Stimulated activated CD4-positive, alpha-beta T cell treated with anti-CD3 and anti-CD28 coated beads, TNF-alpha, amount 100 ng/mL, for 24 hours (primary cell): ENCODE measurements at places on chromosomes 16 and 17.

DNA sequence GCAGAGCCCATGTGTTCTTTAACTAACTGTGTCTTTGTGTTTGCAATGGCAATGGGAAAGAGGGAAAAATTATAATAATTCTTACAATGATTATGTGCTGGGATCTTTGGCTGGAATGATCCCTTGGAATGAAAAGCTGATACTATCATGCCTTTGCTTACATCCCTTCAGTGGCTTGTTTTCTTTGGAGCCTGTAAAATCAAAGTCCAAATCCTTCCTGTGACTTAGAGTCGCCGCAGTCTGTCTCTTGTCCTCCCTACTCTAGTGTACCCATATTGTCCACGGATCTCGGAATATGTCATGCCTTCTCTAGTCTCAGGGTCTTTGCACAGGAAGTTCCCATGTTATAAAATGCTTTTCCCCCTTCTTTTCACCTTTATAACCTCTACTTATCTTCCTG, 111.7 kb upstream of the MAF start:
- no peak for DNase-seq

DNA sequence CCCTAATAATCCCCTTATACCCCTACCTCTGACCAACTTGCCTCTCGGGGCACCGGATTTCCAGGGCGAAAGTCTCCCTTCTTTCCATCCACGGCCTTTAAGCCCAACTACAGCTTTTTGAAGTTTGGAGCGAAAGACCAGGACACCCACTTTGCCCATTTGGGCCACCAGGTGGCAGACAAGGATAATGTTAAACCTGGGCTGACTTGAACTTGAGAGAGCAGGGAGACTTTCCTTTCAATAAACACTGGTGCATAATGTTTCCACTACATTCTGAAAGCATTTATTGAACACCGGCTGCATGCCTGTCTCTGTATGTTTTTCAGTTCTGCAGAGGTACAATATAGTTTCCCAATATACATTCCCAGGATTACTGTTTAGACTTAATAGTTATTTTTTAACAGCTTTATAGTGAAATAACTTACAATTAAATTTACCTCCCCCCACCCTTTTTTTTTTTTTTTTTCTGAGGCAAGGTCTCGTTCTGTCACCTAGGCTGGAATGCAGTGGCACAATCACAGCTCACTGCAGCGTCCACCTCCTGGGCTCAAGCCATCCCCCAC, 6.9 kb upstream of the CES3 start:
- peak; percentile 56 for DNase-seq

DNA sequence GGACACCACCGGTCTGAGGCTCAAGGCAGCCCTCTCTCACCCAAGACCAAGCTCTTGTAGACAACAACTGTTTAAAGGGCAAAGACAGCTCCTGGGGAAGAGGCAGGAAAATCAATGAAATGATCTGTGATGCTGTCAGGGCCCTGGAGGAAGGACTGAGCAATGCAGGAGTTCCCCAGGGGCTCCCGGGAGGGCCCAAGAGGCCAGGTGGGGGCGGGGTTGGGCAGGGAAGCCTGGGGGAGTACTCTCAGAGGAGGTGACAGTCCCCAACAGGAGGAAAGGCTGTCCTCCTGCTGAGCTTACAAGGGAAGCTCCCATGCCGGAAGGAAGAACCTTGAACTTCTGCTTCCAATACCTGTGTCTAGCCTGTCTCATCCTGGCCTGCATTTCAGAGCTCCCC, 8.3 kb upstream of the NOS2 start:
- DNase-seq: peak; percentile 28

GRCh38 chr17:76152591-76152990, 11.5 kb upstream of the FOXJ1 start:
- no peak for DNase-seq

- peak; percentile 35 for DNase-seq
These were observed 19.6 kb upstream of the KANSL1 start for GRCh38 chr17:46212634-46213435.

DNA sequence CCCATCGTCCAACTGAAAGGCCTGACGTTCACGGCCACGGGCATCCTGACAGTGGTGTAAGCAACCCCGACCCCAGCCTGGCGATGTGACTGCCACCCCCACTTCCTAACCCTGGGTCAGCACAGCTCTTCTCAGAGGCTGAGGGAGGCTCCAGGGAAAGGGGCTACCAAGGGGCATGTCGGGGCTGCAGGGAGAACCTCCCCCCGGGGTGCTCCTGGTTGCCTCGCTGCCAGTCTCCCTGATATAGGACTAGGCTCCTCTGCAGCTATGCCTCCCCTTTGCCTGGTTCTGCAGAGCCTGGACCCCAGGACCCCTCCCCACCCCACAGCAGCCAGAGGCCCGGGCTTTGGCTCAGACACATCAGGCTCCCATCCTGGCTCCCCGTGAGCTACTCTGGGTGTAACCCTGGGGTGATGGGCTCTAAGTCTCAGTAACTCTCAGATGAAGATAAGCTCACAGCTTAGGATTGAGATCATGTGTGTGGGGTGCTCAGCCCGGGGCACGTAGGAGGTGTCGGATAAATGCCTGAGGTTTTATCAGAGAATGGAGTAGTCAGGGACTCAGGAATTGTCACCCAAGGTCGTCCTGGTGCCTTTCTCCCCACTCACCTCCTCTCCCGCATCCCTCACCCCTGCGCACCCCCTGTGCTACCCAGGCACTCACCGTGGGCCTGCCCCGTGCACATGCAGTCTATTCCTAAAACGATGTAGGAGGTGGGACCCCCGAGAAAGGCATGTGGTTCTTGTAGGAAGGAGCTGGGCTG, 10.6 kb downstream of the ITGAD start:
- DNase-seq: no peak

GRCh38 chr16:16025214-16025968, 76.0 kb downstream of the ABCC1 start:
- DNase-seq: peak; percentile 62

GRCh38 chr16:81804134-81804610, 25.1 kb downstream of the PLCG2 start:
- no peak for DNase-seq

- DNase-seq: no peak
These were observed 53.8 kb upstream of the CMIP start for GRCh38 chr16:81390840-81391239.

DNA sequence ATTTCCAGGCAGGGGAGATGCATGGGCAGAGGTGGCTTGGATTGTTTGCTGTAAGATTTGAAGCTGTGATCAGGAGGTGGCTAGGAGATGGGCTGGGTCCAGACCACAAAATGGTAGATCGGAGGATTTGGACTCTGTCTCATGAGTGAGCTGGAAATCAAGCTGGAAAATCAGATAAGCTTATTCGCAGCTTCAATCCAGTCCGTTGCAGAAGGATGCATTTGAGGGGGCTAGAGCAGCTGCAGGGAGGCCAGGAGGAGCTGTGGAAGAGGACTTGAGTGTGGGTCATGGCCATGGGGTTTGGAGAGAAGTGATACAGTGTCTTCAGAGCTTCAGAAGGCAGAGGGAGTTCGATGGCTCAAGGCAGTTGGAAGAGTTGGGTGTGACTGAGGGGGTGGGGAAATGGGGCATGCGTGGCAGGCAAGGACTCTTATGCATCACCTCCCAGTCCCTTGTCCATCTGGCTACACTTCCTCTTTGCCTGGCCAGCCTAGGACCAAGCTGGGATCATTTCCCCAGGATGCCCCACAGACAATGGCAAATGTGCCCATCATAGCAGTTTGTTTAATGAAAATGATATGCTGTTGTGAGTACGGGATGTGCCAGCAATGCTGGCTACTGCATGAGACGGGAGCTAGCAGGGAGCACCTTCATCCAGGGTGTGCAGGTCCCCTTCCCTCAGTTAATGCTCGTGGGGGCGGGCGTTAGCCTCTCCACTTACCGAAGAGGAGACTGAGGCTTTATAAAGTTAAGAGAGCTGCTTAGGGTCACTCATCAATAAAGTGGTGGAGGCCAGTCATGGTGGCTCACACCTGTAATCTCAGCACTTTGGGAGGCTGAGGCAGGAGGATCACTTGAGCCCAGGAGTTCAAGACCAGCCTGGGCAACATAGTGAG, 20.6 kb downstream of the QPRT start:
- no peak for DNase-seq

GRCh38 chr16:77918809-77919707, 103.3 kb upstream of the CLEC3A start:
- no peak for DNase-seq

GRCh38 chr17:11885051-11885450, 112.2 kb downstream of the ZNF18 start:
- DNase-seq: no peak

GRCh38 chr17:56762988-56763387, 70.7 kb downstream of the C17orf67 start:
- DNase-seq: no peak

- DNase-seq: peak; percentile 53
These were observed 84.9 kb downstream of the HS3ST2 start for GRCh38 chr16:22898874-22899348.

GRCh38 chr17:80109066-80109660, 7.8 kb downstream of the GAA start:
- DNase-seq: no peak

- peak; percentile 14 for DNase-seq
These were observed 629 bp downstream of the GEMIN4 start for GRCh38 chr17:751269-752001.

DNA sequence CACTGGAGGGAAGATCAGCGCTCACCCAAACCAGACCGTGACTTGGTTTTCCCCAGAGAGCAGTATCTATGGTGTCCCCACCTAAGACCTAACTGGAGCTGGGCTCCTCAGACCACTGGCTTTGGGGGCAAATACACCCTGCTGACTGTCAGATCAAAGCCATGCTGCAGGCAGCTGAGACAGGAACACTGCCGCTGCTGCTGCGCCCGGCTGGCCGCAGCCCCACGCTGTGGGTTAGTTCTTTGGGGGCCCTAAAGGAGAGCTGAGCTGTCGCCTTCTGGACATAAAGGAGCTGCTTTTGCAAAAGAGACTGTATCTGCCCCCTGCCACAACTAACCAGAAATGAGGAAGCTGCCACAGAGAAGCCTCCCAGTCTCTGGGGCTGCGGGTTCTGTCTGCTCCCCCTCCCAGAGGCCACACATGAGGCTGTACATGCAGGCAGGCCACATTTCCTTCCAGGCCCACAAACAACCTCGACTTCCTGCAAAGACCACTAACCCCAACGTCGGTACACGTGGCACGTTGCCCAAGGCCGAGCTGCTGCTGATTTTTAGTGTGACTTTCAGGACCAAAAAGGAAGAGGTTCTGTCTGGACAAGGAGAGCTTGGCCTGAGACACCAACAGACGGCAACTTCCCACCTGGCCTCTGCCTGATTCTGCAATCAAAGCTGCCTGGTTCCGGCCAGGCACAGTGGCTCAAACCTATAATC, 18.2 kb upstream of the ABR start:
- DNase-seq: no peak

- peak; percentile 71 for DNase-seq
These were observed 14.1 kb downstream of the C17orf67 start for GRCh38 chr17:56819431-56820145.

DNA sequence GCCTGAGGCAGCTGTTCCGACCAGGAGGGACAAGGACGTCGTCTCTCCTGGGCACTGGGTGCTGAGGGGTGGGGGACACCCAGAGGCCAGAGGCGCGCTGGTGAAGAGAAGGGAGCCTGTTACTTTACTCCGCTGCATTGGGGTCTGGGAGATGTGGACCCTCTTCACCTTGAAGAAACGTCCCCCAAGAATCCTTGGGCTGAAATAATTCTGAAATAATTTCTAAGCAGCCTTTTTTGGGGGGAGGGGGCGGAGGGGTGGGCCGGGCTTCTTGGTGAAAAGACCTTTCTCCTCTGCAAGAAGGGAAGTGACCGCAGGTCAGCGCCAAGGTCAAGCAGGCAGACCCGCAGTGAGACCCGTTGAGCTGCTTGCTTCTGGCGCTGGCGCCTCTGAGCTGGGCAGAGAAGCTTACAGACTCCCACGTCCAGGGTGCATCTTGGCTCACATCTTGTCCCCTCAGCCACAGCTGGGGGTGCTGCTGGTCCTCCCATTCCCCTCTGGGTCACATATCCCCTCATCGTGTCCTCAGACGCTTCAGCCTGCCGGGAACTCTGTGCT, 1.1 kb downstream of the SYT17 start:
- no peak for DNase-seq

GRCh38 chr17:17053446-17054379, 11.5 kb downstream of the MPRIP start:
- no peak for DNase-seq

GRCh38 chr17:41190328-41190727, 641 bp downstream of the KRTAP9-1 start:
- DNase-seq: no peak
